D721Med (cell line): ENCODE measurements at places on chromosomes 3 and 15.

DNA sequence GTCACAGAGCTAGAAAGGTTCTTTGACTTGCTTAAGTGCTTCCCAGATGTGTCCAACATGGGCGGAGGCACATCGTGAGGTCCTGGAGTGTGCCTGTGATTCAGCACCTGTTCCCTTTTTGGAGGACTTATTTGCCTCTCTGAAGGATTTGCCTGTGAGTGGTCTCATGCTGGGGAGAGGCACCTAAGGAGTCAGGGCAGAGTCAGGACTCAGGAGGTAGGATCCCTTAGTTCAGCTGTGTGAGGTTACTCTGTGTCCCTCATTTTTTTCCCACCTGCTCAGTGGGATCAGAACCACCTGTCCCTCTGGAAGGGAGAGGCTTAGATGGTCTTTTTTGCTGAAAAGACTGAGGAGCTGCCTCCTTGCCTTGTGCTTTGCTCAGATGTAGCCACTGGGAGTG is 3.0 kb downstream of the ZNF589 start:
- DNase-seq = no peak

- DNase-seq = no peak
Observed at GRCh38 chr3:63508305-63508704, 144.2 kb upstream of the SNTN start.

DNA sequence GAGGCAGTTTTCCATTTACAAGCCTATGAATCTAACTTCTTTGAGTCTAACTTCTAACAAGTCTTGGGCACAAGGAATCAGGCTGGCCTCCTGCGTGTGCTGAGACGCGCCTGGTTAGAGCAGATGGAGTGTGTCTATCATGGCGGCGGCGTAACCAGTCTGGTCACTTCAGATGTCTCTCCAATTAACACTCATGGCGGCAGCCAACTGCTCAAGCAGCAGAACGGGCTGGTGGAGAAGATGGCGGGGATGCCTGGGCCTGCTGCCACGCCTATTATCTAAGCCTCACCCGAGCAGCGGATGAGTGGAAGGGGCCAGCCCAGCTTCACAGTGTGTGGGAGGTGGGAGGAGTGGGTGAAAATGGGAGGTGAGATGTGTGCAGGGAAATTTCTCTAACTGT is 246.4 kb upstream of the TPRG1 start:
- DNase-seq = no peak

DNA sequence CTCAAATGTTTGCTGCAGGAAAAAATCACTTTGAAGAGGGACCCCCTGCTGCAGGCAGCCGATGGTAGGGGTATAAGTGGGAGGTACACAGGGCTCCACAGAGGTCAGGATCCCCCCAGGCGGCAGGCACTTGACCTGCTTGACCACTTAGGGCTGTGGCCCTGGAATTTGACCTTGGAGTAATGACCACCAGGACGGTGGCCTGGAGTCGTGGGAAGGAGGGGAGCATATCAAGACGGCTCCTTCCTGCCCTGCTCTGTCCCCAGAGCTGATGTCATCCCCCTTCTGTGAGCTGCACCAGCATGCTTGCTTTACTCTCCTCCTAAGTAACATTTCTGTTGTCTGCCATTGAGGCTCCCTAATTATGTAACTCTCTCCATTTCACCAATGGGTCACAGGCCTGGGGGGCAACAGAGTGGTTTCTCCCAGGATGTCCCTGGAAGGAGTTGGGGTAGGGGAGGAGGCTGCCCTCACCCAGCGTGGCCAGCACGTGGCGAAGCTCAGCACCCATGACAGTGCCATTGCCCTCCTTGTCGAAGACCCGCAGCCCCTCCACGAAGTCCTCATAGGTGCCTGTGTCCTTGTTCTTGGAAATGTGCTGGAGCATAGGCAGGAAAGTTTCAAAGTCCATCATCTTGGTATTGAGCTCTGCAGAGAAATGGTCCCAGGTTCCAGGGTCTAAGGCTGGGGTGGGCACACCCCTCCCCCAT is 4.1 kb downstream of the MYL3 start:
- DNase-seq = no peak

- DNase-seq = no peak
Observed at GRCh38 chr15:38499651-38500050, 45.7 kb downstream of the FAM98B start.

DNA sequence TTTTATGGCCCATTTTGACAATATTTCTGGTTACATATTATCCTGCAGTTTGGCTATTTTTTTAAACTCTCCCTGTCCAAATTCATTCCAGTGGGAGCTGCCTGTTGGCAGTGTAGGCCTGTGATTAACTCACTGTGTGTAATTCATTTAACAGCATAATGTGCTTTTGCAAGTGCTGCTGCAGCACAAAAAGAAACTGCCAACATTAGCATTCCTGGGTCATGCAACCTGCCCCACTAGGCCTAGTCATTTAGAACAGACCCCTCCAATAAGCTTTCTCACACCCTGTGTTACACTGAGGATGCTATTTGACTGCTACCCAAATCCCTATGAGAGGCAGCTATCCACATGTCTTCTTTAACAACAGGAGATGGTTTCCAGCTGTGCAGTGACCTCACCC is 251.2 kb upstream of the UBE2E2 start:
- DNase-seq = no peak

GRCh38 chr3:39062180-39062579 is 10.4 kb downstream of the WDR48 start:
- DNase-seq = no peak

- no peak for DNase-seq
Observed at GRCh38 chr3:60992395-60992794, 258.9 kb downstream of the FHIT start.

- DNase-seq = no peak
Observed at GRCh38 chr15:90860450-90860849, 7.9 kb upstream of the FURIN start.

- DNase-seq = no peak
Observed at GRCh38 chr3:125337506-125337905, 37.6 kb downstream of the ZNF148 start.

DNA sequence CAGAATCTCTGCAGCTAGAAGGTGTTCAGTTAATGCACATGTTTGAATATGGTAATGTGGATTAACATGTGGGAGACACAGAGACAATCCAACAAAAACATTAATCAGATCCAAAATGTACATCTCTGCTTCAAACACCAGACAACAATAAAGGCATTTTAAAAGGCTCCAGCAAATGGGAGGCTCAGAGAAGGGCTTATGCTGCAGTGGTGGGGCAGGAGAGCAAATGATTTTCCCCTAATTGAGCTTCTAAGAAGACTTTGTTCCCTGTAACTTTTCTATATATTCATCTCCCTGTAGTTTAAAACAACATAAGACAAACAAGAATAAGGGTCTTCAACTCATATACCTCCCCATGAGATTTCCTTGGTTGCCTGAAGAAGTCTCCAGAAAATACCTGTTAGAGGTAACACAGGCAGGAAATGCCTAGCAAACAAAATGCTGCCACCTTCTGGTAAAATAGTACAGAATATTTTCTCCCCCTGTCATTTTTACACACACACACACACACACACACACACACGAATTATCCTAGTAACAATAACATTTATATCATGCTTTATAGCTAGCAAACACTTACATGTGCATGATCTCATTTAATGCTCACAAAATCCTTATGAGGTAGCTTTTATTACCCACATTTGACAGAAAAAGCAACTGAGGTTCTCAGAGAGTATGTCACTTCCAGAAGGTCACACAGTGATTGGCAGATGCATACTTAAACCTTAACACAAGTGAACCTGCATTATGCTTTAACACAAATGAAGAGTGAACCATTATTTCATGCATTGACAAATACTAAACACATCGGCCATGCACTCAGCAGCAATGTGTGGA is 123.4 kb upstream of the MB21D2 start:
- no peak for DNase-seq

- no peak for DNase-seq
Observed at GRCh38 chr15:58521293-58521991, 89.7 kb downstream of the LIPC start.

GRCh38 chr3:148439254-148439822 is 258.4 kb upstream of the AGTR1 start:
- DNase-seq = no peak

- DNase-seq = no peak
Observed at GRCh38 chr15:95470997-95471689, 859.4 kb upstream of the NR2F2 start.

GRCh38 chr3:155805204-155805801 is 775 bp downstream of the C3orf33 start:
- DNase-seq = no peak

GRCh38 chr15:52113708-52114107 is 1.1 kb upstream of the BCL2L10 start:
- DNase-seq = no peak

GRCh38 chr3:186283651-186284348 is 78.2 kb downstream of the DGKG start:
- no peak for DNase-seq

- no peak for DNase-seq
Observed at GRCh38 chr3:142618917-142619461, 22.8 kb downstream of the PLS1 start.

GRCh38 chr15:71508081-71508682 is 302.2 kb upstream of the NR2E3 start:
- no peak for DNase-seq

- DNase-seq = no peak
Observed at GRCh38 chr3:37885814-37886213, 24.1 kb downstream of the CTDSPL start.

DNA sequence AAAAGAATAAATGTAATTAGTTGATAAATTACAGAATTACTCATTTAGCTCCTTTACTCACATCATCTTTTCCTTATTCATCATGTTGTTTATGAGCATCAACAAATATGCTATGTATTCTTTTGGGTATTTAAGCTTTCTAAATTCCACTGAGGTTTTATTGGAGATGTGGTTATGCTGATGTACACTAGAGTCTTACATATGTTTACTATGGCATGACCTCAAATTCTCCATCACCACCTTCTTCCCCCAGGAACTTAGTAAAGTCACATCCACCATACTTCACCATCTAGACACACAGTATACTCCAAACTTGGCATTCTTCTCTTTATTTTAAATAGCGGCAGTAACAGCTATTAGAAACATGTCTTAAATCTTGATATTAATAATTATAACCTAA is 74.1 kb upstream of the MELTF start:
- DNase-seq = no peak

DNA sequence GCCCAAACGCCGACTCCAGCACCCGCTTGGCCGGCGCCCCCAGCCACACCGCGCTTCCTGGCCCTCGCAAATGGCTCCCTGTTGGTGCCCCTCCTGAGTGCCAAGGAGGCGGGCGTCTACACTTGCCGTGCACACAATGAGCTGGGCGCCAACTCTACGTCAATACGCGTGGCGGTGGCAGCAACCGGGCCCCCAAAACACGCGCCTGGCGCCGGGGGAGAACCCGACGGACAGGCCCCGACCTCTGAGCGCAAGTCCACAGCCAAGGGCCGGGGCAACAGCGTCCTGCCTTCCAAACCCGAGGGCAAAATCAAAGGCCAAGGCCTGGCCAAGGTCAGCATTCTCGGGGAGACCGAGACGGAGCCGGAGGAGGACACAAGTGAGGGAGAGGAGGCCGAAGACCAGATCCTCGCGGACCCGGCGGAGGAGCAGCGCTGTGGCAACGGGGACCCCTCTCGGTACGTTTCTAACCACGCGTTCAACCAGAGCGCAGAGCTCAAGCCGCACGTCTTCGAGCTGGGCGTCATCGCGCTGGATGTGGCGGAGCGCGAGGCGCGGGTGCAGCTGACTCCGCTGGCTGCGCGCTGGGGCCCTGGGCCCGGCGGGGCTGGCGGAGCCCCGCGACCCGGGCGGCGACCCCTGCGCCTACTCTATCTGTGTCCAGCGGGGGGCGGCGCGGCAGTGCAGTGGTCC is 3.5 kb downstream of the ISLR2 start:
- no peak for DNase-seq
